ENCODE measurements at places on chromosomes 7 and 10.

DNA sequence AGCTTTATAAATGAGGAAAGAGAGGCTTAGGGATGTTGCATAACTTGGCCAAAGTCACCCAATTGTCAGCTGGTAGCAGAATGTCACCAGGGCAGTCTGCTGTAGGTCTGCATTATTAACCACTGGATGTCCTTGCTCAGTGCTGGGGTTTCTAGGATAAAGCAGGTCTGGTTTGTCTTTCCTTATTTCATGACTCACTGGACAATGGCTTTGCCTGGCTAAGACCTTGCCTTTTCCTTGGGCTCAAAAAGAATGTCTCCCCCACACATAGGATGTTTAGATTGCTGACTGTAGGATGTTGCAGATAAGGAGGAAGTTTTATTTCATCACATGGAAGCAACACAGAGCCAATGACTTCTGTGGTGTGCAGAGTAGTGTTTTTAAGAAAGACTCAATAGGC lies 29.4 kb downstream of the WDFY4 start:
- no peak for DNase-seq

GRCh38 chr7:26648554-26648953 lies 215.8 kb downstream of the SKAP2 start:
- DNase-seq: peak; percentile 36

- DNase-seq: peak; percentile 84
Observed at GRCh38 chr10:86520871-86521677, 518 bp downstream of the WAPL start.

DNA sequence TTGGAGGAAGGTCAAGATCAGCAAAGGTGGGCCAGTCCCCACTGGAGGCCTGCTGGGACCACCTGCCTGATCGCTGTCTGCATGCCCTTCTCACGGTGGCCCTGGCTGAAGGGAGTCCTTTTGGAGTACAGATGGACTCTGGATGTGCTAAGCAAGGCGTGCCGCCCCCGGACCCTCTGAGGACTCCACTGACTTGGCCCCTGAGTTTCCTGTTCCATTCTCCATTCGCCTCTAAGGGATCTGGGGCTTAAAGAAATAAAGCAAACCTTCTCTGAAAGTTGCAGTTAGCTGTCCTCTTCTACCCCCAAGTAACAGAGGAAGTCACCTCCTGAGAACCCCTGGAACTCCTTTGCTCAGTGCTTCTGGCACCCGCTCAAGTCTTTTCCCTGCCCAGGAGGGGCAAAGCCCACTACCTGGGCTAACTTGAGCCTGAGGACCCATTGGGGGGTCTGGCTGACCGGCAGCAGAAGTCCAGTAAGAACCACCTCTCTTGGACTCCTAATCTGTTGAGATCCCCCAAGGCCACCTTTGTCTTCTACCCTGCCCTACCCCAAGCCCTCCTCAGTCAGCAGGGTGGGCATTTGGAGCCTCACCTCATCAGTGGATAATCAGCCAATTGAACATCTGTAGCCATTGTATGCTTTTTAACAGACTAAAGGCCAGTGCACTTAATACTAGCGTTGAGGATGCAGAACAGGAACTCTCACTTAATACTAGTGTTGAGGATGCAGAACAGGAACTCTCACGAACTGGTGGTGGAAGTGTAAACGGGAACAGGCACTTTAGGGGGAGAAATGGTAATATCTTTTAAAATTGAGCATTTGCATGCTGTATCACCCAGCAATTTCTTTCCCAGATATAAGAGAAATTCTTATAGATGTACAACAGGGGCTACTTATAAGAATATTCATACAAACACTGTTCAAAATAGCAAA lies 2.2 kb downstream of the TBATA start:
- no peak for DNase-seq

GRCh38 chr7:66076462-66077329 lies 1.1 kb downstream of the ASL start:
- no peak for DNase-seq

DNA sequence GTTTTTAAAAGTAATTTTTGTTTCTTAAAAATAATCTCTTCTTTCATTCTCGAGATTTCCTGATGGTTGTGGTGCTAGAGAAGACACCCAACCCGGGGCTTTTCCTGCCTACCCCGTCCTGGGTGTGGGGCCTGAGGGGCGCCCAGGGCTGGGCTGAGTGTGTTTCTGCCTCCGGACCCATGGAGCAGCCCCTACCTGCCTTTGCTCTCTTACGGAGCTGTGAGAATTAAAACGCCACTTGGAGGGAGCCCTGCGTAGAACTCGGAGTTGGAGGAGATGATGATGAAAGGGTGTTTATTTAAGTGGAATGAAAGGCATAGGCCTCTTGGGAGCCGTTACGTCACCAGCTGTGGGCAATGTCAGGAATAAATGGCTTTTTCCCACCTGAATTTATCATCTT lies 261.8 kb upstream of the SHH start:
- DNase-seq: no peak

DNA sequence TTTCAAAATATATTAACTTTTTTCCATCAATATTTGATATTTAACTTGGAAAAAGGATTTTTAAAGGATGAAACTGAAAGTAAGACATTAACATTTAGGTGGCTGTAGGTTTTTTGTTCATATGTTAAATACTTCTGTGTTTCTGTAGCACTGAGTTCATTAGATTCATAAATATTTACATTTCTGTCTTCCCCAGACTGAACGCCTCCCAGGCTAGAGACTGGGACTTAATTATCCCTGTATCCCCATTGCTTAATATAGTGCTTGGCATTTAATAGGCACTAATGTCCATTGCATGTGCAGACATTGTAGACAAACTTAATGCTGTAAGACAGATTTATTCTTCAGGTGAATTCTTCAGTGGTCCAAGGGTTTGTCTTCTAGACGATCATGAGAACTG lies 7.4 kb downstream of the PTPN12 start:
- no peak for DNase-seq

GRCh38 chr10:88347022-88347421 lies 236.1 kb downstream of the RNLS start:
- no peak for DNase-seq

DNA sequence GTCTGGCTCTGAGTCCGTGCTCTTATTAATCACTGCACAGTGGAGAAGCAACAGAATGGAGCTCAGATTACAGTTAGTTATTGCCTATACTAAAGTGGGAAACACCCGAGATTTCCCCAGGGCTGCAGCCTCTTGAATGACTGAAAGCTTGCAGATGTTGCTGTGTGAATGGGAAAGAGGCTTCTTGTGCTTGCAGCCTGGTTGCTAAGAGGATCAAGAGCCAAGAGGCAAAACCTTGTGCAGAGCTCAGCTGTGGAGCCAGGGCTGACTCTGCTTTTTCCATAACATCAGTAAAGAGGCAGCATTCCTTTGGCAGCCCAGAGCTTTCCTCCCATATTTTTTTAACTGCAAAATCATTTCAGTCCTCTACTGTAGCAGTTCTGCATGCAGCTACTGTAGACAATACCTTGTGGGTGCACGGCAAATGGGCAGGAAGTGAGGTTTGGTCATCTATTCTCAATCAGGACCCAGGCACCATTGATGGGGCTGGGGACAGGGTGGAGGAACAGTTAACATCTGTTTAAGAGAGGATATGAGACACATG lies 86.5 kb downstream of the RALA start:
- peak; percentile 84 for DNase-seq

- DNase-seq: no peak
Observed at GRCh38 chr10:47348661-47349470, 703 bp downstream of the RBP3 start.
